ENCODE measurements at places on chromosomes 4 and X.

GRCh38 chr4:138800421-138800820 is 215.2 kb upstream of the NOCT start:
- DNase-seq = no peak

DNA sequence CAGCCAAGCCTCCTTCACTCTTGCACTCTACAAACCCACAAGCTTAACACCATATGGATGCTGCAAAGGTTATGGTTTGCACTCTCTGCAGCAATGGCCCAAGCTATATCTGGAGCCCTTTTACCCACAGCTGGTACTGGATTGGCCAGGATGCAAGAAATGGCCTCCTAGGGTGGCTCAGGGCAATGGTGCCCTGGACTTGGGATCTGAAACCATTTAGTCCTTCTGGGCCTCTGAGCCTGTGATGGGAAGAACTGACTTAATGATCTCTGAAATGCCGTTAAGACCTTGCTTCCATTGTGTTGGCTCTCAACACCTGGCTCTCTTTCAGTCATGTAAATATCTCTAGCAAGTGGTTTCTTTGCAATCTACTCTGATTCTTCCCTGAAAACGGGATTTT is 626.0 kb downstream of the KCTD8 start:
- no peak for DNase-seq

GRCh38 chr4:118346495-118346894 is 6.3 kb downstream of the PRSS12 start:
- no peak for DNase-seq

DNA sequence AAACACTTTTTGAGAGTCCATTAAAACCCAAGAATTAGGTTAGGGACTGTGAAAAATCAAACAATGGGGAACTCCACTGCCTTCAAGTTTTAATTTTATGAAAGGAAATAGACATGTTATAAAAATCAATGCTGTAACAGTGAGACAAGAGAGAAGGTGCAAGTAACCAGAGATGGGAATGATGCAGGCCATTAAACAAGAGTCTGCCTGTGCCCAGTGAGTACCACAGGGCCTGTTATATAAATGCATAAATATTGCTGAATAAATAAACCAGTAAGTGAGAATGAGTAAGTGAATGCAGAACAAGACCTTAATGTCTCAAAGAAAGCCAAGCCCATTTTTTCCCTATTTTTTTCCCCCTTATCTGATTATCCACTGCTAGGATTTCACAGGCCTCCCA is 53.3 kb upstream of the BMP2K start:
- no peak for DNase-seq

DNA sequence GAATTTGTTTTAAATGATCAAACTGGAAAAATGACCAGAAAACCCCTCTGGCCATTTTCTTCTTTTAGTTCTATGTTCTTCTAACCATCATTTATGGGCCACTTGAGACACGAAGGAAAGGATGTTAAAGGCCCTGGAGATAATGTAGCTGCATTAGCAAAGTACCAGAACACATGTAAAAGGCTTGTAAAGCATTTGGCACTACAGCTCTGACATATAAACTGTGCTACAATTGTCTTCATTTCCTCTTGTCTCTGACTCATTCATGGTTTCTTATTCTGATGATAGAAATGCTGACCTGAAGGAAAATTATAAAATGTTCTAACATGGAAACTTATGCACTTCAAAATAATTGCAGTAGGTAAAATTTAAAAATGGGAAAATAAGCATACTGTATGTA is 388.7 kb downstream of the FAT4 start:
- DNase-seq = no peak

DNA sequence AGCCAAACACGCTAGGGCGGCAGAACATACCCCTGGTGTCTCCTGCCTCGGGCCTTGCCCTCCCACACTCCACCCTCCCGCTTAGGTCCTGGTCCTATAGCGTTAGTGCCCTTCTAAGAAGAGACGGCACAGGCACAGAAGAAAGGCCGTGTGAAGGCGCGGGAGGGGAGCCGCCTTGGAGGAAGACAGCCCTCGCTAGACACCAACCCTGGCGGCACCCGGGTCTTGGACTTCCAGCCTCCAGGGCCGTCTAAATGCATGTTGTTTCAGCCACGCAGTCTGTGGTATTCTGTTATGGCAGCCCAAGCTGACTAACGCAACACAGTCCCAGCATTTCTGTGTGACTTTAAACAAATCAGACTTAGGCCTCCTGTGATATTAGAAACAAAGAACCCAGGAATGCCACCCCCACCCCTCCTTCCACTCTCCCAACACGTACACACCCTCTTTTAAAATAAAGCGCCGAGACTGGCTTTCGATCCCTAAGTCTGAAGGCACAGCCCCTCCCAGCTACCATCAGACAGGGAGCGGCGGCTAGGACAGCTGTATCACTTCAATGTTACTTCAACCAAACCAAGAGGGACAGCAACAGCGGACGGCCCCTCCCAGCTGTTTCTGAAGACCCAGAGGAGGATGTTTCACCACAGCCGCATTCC is 128.0 kb downstream of the AFAP1 start:
- DNase-seq = no peak

DNA sequence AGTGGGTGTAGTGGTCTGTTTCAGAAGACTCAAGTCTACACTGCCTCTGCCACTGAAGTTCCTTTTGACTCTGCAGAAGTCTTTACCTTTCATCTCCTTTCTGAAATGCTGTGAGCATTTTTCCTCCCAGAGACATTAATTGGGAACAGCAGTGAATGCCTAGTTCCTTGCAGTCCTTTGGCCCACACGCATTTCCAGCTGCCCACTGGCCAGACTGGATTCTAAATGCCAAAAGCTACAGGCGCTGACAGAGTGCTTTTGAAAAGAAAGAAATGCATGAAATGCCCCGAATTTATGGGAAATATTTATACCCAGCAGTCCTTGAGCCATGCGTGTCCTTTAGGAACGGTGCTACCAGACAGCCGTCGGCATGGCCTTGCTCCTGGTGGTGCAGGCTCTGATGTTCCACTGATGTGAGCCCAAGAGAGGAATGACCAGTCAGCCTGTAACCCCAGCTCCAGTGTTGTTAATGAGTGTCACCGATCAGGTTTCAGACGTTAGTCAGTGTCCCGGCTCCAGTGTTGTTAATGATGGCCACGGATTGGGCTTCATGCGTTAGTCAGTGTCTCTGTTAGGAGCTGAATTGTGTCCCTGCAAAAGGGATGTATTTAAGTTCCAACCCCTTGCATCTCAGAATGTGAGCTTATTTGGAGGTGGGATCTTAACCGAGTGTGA is 132.6 kb downstream of the TBL1X start:
- DNase-seq = no peak

- DNase-seq = no peak
Observed at GRCh38 chrX:133611676-133612075, 196.4 kb upstream of the GPC4 start.

DNA sequence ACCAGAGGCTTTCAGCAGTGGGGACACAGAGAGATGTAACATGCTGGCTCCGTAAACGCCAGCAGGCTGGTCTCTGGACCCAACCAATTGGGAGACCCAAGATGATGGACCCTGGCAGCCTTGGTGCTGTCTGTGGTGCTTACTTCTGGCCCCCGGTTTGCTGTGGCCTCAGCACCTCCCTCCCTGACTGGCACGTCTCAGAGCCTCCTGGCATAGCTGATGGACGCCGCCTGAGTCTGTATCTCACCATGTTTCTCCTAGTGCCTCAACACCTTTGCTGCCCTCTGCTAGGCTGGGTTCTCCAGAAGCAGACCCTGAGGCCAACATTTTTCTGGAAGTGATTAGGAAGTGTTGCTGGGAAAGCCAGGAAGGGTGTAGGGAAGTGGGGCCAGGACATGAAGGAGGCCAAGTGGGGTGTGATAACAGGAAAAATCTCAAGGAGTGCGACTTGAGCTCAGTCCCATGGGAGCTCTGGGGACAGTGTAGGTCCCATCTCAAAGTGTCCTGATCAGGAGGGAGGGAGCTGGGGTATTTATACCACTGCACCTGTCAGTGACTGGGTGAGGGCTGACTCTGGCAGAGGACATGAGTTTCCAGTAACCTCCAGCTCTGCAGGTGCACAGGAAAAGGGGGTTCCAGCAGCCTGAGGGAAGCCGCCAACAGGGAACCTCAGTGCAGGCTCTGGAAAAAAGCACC is 31.8 kb downstream of the PPP2R2C start:
- DNase-seq = no peak
